Caudate nucleus (tissue), 63 donors: ENCODE measurements at places on chromosomes 3 and 15.

DNA sequence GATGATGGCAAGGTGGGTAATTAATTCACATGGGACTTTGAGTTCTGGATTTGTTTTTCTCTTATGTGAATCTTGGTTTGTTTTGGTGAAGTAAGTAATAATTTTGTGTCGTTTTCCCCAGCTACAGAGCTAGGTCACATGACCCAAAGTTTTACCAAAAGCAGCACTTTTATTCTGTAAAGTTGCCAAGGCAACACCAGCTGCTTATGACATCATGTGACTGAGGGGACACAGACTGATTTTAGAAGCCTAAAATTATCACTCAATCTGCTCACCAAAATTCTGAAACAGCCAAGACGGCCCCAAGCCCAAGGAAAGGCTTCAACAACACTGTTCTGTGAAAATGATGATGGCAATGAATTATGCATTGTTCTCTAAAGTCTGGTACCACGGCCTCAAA lies 63.9 kb downstream of the MEX3B start:
- DNase-seq: no peak

GRCh38 chr3:151835751-151836525 lies 22.0 kb downstream of the AADAC start:
- no peak for DNase-seq

- no peak for DNase-seq
Observed at GRCh38 chr3:13167064-13167743, 94.0 kb upstream of the IQSEC1 start.

DNA sequence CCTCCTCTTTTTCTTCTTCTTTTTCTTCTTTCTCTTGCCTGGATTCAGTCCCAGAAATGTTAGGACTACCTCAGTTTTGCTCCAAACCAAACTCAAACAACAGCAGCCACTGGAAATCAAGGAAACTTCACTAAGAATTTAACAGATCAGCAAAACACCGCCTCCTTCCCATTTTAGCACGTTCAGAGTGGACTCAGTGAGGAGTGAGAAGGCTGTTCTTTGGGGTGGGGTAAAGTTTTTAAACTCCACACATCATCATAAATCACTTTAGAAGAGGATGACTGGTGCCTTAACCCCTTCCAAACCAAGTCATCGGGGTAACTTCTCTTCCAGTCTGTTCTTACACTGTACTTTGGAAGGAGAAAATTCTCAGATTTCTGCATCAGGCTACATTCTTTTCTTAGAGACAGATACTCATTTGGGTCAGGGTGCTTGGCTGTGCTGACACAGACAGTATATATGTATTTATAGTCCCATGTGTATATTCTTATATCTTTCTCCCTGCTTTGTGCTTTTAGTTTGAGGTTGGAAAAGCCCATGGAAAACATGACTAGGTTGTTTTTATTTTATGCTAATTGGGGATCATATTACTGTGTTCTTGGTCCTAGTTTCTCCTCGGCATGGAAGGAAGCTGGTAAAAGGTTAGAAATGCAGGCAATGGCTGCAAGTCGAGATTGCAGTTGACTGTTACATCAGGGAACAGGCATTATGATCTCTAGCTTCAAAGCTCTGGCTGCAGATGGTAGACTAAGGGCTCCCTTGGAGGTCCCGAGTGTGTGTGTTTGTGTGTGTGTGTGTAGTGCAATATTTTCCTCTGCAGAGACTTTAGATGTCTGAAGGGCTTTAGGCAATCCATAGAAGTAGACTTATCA lies at the start of gene CCDC80:
Gene CCDC80 (minus strand): TSS at position 214 of the 872 bp plus-strand sequence. CDS start 1,238 bp downstream, outside the sequence.
- no peak for DNase-seq

GRCh38 chr15:38217191-38217595 lies 35.4 kb upstream of the SPRED1 start:
- no peak for DNase-seq

GRCh38 chr3:15953841-15954240 lies 156.1 kb upstream of the ANKRD28 start:
- no peak for DNase-seq

DNA sequence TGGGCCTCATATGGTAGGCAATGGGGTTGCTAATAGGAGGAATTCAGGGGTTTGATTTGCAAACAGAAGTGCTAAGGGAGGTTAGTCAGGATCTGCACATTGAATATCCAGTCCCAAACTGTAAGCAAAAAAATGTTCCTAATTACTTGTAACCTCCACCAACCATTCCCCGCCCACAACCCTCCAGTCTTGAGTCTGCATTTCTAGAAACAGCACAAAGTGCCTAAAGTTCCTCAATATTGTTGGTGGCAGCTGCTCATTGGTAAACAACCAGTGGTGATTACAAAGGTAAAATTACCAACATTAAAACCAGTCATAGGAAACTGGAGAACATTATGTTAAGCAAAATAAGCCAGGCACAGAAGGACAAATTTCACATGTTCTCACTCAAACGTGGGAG lies 18.9 kb downstream of the HDC start:
- DNase-seq: no peak

DNA sequence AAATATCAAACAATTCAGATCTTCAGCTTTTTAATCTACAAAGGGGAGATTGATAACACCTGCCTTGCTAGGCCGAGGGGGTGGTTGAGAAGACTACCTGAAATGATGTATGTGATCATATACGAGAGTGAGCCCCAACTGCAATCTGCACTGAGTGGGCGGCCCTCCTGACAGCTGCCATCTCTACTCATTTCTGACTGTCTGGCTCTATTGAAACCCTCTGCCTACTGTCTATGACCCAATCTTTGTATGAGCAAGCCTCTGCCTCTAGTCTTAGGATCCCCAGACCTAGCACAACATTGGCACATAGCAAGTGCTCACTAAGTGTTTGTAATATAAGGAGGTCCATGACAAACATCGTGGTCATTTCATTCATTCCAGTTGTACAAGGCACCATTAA lies 144.4 kb upstream of the NR2F2 start:
- DNase-seq: no peak
